Bladder microvascular endothelial cell (primary cell): ENCODE measurements at places on chromosomes 3 and 15. TPM values are rescaled to one million over a fixed set of nuclear protein-coding genes. Genes with fewer than 3 reads are reported as not detected.

GOLGA6C gene
- total RNA-seq: not detected in 2 replicates

CCK gene
- not detected in 2 replicates for total RNA-seq

CCR8 gene
- not detected in 2 replicates for total RNA-seq

ANKRD34C gene
- not detected in 2 replicates for total RNA-seq

C3orf70 gene
- 1.0 and 1.8 TPM in 2 replicates for total RNA-seq

APOD gene
- total RNA-seq: 8.9 and 77.2 TPM in 2 replicates

DNAH1 gene
- 1.5 and 7.0 TPM in 2 replicates for total RNA-seq

CCDC39 gene
- 0.06 TPM in 1 of 2 replicates, not detected in the other for total RNA-seq

CD200 gene
- 1.3 and 5.5 TPM in 2 replicates for total RNA-seq

PLA2G4D gene
- not detected in 2 replicates for total RNA-seq

CHRM5 gene
- 0.31 TPM in 1 of 2 replicates, not detected in the other for total RNA-seq

RBPMS2 gene
- 0.25 TPM in 1 of 2 replicates, not detected in the other for total RNA-seq

BSN gene
- total RNA-seq: under 0.01 and 0.06 TPM in 2 replicates

THSD4 gene
- total RNA-seq: 7.8 and 71.1 TPM in 2 replicates

CCR1 gene
- not detected in 2 replicates for total RNA-seq

ANKRD63 gene
- not detected in 2 replicates for total RNA-seq

GPR149 gene
- total RNA-seq: not detected in 2 replicates

FAIM gene
- total RNA-seq: 7.3 and 7.9 TPM in 2 replicates

HGD gene
- 0.25 and 0.49 TPM in 2 replicates for total RNA-seq

RPL35A gene
- 515 and 741 TPM in 2 replicates for total RNA-seq

STT3B gene
- total RNA-seq: 102 and 157 TPM in 2 replicates

GOLGA8T gene
- total RNA-seq: 0.13 TPM in 1 of 2 replicates, not detected in the other

GOLGA8G gene
- total RNA-seq: not detected in 2 replicates

KIF7 gene
- total RNA-seq: 0.81 and 2.3 TPM in 2 replicates

HAPLN3 gene
- 14.7 and 115 TPM in 2 replicates for total RNA-seq

EPHB1 gene
- total RNA-seq: 1.5 and 14.5 TPM in 2 replicates

SPINK8 gene
- total RNA-seq: not detected in 2 replicates

EXD1 gene
- not detected in 2 replicates for total RNA-seq

STRIT1 gene
- not detected in 2 replicates for total RNA-seq

TERC gene
- total RNA-seq: 16.6 and 129 TPM in 2 replicates

SCN11A gene
- under 0.01 and 0.06 TPM in 2 replicates for total RNA-seq

LIPC gene
- total RNA-seq: not detected in 2 replicates

WNT7A gene
- not detected in 2 replicates for total RNA-seq

RLBP1 gene
- not detected in 2 replicates for total RNA-seq

TRIM59 gene
- 17.9 and 20.1 TPM in 2 replicates for total RNA-seq

IL5RA gene
- not detected in 2 replicates for total RNA-seq

SLC38A3 gene
- 0.13 TPM in 1 of 2 replicates, not detected in the other for total RNA-seq

PRKCD gene
- 2.8 and 6.0 TPM in 2 replicates for total RNA-seq

REC114 gene
- total RNA-seq: not detected in 2 replicates

GOLGA6B gene
- total RNA-seq: not detected in 2 replicates

SCN5A gene
- total RNA-seq: 1.6 and 5.2 TPM in 2 replicates

CCRL2 gene
- total RNA-seq: 2.5 and 6.3 TPM in 2 replicates

EPM2AIP1 gene
- total RNA-seq: 7.6 and 17.7 TPM in 2 replicates

SLC2A2 gene
- total RNA-seq: not detected in 2 replicates

ITIH1 gene
- total RNA-seq: 0.16 TPM in 1 of 2 replicates, not detected in the other

ZCWPW2 gene
- 0.13 TPM in 1 of 2 replicates, not detected in the other for total RNA-seq
